SK-N-SH (cell line): ENCODE measurements at places on chromosomes 13 and 19. TPM values are rescaled to one million over a fixed set of nuclear protein-coding genes. Genes with fewer than 3 reads are reported as not detected.

The KBTBD7 gene
- polyA plus RNA-seq: 1.3 and 1.7 TPM in 2 replicates

The ZNF221 gene
- polyA plus RNA-seq: 0.64 and 1.7 TPM in 2 replicates

The APOC1 gene
- polyA plus RNA-seq: 0.73 and 2.7 TPM in 2 replicates

The TNFRSF19 gene
- polyA plus RNA-seq: 4.6 and 6.8 TPM in 2 replicates

GRCh38 chr13:102862624-102863210, 16.9 kb downstream of the ERCC5 start:
- no peak for DNase-seq

- DNase-seq: peak; percentile 60
Observed at GRCh38 chr13:48769107-48769704, 115.5 kb downstream of the CYSLTR2 start.

DNA sequence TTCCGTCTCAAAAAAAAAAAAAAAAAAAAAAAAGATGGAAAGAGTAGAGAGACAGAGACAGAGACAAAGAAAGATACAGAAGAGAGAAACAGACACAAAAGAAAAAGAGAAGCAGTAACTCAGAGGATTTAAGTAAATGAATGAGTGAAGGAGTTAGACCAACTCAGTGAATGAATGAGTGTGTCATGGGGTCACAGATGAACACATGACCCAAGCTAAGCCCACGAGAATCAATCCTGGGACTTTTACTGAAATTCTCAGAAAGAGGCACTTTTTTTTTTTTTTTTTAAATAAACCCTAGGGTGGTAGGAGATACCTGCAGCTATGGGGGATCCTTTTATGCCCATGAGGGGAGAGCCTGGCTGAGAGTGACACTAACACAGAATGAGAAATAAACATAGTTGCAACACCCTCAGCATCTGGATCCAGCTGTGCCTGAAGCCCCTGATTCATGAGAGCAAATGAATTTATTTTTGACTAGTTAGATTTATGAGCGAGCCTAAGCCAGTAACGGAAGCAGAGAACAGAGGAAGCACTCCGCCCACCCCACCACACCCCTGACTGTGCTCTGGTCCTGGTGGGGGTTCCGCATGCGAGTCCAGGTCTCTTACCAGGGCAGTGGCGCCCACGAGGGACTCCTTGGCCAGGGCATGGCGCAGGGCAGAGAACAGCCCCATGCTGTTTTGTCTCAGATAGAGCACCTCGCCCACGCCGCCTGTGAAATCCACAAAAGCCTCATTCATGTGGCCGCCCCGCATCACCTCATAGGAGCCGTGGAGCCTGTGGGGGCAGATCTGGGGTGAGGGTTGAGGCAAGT, 4.6 kb downstream of the CAPN12 start:
- DNase-seq: peak; percentile 16

DNA sequence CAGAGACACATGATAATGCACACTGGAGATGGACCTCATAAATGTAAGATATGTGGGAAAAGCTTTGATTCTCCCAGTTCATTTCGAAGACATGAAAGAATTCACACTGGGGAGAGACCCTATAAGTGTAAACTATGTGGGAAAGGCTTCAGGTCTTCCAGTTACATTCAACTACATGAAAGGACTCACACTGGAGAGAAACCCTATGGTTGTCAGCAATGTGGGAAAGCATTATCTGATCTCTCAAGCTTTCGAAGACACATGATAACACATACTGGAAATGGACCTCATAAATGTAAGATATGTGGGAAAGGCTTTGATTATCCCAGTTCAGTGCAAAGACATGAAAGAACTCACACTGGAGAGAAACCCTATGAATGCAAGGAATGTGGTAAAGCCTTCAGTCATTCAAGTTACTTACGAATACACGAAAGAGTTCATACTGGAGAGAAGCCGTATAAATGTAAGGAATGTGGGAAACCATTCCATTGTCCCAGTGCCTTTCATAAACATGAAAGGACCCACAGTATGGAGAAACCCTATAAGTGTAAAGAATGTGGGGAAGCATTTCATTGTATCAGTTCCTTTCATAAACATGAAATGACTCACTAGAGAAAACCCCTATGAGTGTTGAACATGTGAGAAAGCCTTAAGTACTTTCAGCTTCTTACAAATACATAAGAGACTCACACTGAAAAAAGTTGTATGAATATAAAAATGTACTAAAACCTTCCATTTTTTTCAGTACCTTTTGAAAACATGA, 14.7 kb downstream of the ZNF441 start:
- no peak for DNase-seq

GRCh38 chr19:48325265-48325910, at the start of gene EMP3:
Gene EMP3 (plus strand): TSS chr19:48325552. CDS start chr19:48326845, 1,293 bp downstream.
- DNase-seq: no peak
